ENCODE measurements at places on chromosomes 6 and 20.

DNA sequence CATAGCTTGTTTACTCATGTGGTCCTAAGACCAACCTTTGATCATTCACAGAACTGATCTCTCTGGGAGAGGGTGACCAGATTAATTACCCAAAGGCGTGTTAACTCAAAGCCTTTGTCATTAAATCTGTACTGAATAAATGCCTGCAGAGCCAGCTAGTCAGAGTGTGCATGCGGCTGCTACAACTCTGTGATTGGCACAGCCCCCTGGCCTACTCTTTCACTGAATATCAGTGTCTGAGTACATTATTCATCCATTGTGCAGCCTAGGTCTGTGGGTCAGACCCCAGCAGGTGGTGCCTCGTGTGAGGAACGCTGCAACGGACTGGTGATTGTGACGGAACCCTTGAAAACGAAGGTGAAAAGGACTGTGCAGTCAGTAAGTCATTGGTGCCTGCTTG is 663.6 kb downstream of the PHF3 start:
- DNase-seq = no peak

GRCh38 chr6:36697481-36697903 is at the start of gene RAB44:
Gene RAB44 (plus strand): TSS chr6:36697826. CDS start chr6:36704236, 6,410 bp downstream.
- no peak for DNase-seq

GRCh38 chr6:15268137-15268908 is 22.5 kb downstream of the JARID2 start:
- peak; percentile 51 for DNase-seq

DNA sequence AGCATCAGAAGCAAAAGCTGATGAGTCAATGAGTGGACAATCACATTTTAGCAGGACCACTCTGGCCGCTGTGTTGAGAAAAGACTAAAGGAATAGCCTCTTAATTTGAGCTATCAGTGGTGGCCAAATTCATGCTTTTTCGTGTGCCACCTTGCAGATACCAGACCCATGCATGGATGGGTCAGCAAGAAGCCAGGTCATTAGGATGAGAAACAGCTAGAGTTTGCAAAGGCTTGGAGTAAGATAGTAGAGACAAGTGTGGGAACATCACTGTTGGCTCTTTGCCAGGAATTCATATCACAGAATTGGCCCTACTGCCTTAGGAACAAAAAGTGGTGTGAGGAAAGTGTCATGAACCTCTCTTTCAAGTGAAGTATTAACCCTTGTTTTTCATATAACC is 25.5 kb downstream of the MRAP2 start:
- no peak for DNase-seq

DNA sequence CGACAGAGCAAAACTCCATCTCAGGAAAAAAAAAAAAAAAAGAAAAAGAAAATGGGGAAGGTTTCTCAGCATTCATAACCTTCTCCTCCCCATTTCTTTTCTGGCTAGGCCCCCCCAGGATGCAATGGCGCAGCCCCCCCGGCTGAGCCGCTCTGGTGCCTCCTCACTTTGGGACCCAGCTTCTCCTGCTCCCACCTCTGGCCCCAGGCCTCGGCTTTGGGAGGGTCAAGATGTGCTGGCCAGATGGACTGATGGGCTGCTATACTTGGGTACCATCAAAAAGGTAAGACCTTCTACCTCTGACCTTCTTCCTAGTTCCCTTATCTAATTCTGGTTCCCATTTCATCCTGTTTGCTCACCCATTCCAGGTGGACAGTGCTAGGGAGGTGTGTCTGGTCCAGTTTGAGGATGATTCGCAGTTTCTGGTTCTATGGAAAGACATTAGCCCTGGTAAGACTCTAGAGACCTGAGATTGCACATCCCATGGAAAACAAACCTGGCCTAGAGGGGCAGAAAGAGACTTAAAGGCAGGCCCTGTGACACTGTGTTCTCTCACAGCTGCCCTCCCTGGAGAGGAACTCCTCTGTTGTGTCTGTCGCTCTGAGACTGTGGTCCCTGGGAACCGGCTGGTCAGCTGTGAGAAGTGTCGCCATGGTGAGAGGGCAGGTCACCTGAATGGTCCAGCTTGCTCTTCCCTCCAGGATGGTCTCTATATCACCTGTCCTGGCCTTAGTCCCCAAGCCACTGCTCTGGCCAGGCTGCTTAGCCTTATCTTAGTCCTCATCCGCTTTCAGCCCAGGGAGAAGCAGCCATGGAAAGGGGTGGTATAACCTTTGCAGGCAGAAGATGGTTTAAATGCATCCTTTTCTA is 1.6 kb downstream of the PHF1 start:
- DNase-seq = no peak

DNA sequence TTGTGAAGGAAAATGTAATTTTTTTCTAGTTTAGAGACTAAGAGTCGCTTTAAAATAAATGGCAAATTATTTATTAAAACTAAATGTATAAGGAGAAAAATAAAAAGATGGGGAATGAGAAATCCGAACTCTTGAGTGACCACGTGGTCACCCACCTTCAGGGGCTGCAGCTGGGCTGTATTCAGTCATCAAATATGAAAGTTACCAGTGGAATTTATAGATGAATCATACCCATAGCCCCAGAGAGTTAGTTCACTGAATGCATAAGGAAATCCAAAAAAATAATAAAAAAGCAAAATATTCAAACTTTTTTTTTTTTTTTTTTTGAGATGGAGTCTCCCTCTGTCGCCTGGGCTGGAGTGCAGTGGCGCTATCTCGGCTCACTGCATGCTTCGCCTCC is 947.7 kb upstream of the ADGRB3 start:
- DNase-seq = no peak

DNA sequence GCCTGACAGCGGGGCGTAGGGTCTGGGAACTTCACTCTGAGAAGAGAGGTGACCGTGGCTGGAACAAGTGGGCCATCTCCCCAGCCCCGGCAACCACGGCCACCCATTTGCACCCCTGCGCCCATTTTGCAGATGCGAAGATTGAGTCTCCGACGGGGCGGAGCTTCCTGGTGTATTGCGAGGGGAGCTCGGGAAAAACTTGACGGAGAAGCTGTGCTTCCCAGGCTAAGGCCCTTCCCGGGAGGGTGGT is 653 bp downstream of the ZNF335 start:
- DNase-seq = no peak

DNA sequence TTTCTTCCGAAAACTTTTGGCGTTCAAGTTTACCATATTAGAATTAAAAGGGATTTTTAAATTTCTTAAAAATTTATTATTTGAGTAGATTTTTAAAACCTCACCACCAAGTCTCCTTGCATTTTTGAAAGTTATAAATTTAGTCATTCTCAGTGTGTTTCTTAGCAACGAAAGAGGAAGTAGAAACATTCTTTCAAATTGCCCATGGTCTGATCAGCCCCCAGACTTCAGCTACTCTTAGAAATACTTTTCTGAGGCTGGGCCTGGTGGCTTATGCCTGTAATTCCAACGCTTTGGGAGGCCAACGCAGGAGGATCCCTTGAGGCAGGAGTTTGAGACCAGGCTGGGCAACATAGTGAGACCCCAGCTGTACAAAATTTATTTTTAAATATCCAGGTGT is 15.1 kb upstream of the RTF2 start:
- DNase-seq = no peak

DNA sequence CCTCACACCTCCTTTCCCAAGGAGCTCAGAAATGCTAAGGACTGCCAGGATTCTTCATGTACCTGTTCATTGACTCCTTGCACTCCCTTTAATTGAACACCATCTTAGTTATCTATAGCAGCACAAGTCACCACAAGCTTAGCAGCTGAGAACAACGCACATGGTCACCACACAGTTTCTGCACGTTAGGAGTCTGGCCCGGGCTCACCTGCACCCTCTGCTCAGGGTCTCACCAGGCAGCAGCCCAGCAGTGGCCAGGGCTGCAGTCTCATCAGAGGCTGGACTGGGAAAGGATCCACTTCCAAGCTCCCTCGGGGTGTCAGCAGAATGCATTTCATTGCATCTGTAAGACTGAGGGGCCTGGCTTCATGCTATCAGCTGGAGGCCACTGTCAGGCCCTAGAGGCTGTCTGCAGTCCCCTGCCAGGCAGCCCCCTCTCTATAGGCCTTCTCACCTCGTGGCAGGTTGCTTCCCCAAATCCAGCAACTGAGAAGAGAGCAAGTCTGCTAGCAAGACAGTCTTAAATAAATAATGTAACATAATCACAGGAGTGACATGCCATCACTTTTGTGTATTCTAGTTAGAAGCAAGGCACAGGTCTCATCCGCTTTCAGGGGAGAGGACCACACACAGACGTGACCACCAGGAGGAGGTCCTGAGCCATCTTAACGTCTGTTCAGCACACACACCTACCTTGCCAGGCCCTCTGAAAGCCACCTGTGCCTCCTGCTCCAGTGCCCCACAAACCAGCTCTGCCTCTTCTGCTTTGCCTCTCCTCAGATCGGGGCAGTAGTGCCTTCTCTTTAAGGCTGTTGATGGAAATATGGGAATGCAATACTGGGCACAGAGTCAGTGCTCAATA is 165.2 kb upstream of the CST7 start:
- DNase-seq = no peak

DNA sequence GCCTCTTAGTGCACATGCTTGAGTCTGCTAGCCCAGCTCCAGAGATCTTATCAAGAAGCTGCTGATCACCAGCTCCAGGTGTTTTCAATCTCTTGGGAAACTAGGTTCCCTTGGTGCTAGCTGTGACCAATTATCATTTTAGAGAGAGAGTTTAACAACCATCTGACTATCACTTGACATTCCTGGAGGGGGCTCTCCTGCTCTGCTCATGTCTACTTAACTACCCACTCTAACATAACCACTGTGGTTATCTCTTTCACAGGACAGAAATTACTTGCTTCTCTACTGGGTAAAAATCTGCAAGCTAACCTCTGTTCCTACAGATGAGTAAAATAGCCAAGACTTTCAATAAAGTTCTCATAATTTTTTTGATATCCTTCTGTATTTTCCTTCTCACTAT is 823.4 kb upstream of the GJE1 start:
- no peak for DNase-seq

GRCh38 chr6:113103634-113104361 is 753.3 kb upstream of the MARCKS start:
- no peak for DNase-seq

- DNase-seq = no peak
These were observed 129.7 kb upstream of the SAMD5 start for GRCh38 chr6:147378819-147379218.

DNA sequence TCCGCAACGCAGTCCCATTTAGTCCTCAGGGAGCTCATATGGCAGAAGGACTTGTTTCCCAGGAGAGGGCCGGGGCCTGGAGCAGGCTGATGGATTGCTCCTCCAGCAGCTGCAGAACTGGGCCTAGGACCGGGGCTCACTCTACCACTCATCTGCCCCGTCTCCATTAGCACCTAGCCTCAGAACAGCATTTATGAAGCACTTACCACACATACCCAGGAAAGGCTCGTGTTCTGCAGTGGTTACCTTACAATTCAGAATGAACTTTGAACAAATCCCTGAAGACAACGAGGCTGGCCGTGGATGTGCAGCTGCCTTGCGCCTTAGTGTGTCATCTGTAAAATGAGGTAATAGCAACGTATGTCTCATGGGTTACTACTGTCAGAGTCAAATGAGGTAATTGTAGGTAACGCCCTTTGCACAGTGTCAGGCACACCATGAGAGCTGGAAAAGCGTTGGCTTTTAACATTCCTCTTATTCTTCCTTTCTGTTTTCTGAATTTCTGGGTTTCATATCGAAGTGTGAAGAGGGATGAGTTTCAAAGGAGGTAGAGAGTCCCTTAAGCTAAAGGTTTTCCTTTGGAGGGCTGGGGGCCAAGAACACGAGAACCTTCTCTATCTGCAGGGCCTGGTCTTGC is 46.3 kb upstream of the CD93 start:
- DNase-seq = no peak

GRCh38 chr6:122798099-122798641 is 9.1 kb downstream of the SMPDL3A start:
- no peak for DNase-seq

- DNase-seq = no peak
These were observed 38.6 kb downstream of the GHRH start for GRCh38 chr20:37223053-37223452.

DNA sequence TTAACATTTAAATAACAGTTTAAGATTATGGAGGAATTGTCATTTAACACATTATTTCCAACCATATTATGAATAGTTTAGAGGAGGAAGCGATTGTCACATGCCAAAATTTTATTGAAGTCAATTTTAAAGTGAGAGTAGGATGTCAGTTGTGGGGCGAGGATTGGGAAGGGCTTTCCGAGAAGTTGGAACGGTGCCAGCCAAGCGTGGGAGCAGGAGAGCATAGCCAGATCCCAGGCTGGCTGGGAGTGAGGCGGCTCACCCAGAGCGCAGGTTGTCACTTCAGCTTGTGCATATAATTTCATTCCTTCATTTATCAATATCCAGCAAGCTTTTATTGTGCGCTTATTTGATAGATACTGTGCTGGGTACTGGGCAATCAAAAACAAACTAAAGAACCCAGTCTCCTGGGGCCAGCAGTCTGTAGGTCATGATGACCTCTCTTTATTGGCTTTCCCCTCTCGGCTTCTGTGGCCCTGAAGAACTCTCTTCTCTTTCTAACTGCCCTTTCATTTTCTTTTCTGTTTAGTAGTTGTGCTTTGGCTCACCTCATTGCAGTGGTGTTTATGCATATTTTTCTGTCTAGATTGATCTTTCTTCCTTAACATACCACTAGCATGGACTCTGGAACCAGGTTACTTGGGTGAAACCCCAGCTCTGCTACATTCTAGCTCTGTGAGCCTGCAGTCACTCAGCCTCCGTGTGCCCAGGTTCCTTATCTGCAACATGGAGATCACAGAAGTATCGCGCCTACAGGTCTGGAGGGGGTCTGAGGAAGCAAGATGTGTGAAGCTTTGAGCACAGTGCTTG is 6.4 kb downstream of the CEP43 start:
- DNase-seq = no peak

- no peak for DNase-seq
These were observed 35.8 kb upstream of the YWHAB start for GRCh38 chr20:44849703-44850102.

DNA sequence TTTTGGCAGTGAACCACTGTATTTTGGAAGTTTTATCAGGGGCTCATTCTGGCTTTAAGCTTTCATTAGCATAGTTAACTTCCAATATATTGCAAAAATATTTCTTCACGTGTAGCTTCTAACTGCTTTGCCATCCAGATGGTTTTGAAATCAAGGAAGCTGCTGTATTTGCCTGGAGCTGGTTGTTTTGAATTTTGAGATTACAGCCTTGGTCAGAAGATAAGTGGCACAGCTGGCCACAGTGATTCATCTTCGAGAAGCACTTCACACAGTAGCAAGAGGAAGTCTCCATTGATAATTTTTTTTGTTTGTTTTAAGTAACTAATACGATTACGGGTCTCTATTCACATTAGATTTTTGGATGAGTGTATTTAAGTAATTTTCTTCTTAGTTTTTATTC is 3.8 kb downstream of the APCDD1L start:
- no peak for DNase-seq

DNA sequence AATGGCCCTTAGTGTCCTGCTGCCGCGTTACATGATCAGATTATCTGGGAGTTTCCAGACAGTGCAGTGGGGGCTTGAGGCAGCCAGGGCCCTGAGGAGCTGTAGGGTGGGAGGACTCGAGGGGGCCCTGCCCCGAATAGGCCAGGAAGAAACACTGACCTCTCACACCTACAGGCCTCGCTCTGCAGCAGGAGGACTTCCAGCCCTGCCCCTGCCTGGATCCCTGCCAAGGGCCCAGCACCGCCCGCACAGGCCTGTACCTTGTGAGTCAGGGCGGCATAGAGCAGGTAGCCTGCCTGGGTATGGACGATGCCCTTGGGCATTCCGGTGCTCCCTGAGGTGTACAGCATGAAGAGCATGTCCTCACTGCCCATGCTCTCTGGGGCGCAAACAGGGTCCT is 30.1 kb upstream of the APMAP start:
- no peak for DNase-seq

- no peak for DNase-seq
These were observed 142.5 kb upstream of the TCF21 start for GRCh38 chr6:133746417-133746770.

Data from eye (tissue), 1 donor.